ENCODE measurements at places on chromosomes 12 and 14. TPM values are rescaled to one million over a fixed set of nuclear protein-coding genes. Genes with fewer than 3 reads are reported as not detected.

The LBHD2 gene
- total RNA-seq, result not detected

The UNC79 gene
- total RNA-seq, result 0.22 TPM

DNA sequence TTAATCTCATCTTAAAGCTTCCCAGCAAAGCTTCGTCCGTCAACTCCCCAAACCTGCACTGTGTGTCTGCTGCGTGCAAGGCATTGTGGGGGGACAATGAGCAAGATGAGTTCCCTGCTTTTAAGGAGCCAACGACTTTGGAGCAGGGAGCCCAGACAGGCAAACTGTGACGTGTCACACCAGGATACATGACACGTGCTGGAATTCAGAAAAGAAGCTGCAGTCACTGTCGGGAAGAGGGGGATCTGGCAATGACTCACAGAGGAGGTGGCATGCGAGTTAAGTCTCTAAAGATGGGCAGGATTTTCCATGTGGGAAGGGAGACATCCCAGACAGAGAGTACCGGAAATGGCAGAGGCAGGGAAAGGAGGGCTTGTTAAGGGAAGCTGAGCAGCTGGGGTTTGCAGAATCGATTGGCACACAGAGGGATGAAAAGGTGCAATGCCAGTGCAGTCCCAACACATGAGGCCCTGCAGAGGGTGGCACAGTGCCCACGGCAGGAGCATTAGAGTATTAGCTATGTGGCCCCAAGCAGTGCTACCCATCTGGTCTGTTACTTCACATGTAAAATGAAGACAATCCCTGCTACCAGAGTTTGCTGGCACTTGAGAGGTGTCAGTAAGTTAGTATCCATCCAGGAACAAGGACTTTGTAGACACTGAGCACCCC is 52.9 kb downstream of the SETD3 start:
- DNase-seq, result no peak

GRCh38 chr12:13326076-13326475 is 129.6 kb downstream of the EMP1 start:
- no peak for DNase-seq

DNA sequence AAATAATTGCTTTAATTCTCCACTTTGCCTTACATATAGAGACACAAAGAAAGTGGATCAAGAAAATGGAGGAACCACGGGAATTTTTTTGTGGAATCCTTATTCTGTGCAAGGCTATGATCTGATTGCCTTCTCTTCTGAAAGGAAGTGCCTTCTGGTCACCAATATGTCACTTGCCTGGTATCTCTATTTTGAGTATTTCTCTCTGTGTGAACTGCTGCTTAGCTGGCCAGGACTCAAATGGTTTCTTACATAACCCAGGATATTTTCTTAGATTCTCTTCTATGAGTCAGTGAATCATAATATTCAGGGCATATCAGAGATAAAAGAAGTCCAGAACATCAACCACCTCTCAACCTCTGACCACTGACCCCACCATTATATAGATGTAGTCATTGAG is 156.1 kb downstream of the DIO2 start:
- no peak for DNase-seq

The ADCY6 gene
- total RNA-seq, result 0.60 TPM

Measured in activated B cell treated with CpG ODN at 0.5 μM for 24 hours (primary cell).